ENCODE measurements at places on chromosomes 1 and 21.

- peak; percentile 37 for DNase-seq
These were observed 8.1 kb upstream of the C1orf216 start for GRCh38 chr1:35726450-35727433.

DNA sequence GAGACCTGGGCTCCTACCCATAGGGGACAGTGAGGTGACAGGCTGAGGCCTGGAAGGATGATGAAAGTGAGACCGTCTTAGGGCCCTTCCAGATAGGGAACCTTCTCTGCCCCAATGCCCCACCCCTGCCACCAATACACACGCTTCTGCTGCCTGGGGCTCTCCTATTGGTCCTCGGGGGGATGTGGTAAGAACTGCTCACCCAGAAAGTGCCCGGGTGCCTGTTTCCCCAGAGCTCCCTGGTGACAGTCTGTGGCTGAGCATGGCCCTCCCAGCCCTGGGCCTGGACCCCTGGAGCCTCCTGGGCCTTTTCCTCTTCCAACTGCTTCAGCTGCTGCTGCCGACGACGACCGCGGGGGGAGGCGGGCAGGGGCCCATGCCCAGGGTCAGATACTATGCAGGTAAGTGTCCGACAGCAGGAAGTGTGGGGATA lies 948 bp downstream of the SEMA4A start:
- DNase-seq: no peak

DNA sequence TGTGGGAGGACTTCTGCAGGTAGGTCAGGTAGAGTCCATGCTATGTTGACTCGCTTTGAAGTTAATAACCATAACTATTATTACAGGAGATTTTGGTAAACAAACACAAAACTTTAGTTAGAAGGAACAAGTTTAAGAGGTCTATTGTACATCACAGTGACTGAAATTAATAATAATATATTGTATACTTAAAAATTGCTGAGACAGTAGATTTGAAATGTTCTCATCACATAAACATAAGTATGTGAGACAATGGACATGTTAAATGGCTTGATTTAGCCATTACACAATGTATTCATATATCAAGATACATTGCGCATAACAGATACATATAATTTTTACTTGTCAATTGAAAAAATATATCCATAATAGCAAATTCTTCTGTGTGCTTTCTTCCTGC lies 91.4 kb upstream of the CD53 start:
- no peak for DNase-seq

GRCh38 chr1:184806296-184806721 lies 51.7 kb upstream of the EDEM3 start:
- no peak for DNase-seq

DNA sequence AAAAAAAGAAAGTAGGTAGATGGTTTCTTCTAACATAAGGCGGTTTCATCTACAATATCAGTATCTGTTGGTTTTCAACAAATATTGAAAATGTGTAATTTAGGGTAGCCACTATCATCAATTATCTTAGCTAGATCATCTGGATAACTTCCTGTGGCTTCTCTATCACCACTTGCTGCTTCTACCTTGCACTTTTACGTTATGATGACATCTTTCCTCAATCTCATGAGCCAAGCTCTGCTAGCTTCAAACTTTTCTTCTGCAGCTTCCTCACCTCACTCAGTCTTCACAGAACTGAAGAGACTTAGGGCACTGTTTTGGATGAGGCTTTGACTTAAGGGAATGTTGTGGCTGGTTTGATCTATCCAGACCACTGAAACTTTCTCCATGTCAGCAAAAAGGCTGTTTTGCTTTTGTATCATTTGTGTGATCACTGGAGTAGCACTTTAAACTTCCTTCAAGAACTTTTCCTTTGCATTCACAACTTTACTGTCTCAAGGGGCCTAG lies 144.9 kb upstream of the HP1BP3 start:
- no peak for DNase-seq

- DNase-seq: no peak
These were observed 83.9 kb upstream of the NBPF4 start for GRCh38 chr1:108327534-108328466.

DNA sequence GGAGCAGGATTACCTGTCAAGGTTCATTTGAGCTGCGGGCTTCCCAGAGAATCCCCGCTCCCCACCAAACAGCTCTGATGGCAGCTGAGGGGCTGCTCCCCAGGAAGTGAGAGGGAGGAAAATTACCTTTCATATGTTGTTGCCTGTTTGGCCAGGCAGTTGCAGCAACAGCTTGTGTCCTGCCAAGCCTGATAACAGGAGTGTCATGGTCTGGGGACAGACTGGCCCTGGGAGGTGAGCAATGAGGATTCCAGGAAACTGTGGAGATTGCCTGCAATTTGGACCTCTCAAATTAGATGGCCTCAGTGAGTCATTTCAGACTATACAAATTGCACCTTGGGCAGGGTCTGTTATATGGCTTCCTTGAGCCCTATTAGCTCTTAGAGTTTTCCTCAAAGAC lies 189.3 kb downstream of the PTPRU start:
- no peak for DNase-seq

GRCh38 chr1:40818264-40818961 lies 34.8 kb downstream of the KCNQ4 start:
- peak; percentile 76 for DNase-seq

- DNase-seq: no peak
These were observed at the start of gene SERINC2 for GRCh38 chr1:31412732-31413404. Gene SERINC2 (plus strand): TSS chr1:31413213. CDS start chr1:31413266, 53 bp downstream.

GRCh38 chr21:34333121-34333739 lies 30.6 kb upstream of the KCNE2 start:
- DNase-seq: no peak

DNA sequence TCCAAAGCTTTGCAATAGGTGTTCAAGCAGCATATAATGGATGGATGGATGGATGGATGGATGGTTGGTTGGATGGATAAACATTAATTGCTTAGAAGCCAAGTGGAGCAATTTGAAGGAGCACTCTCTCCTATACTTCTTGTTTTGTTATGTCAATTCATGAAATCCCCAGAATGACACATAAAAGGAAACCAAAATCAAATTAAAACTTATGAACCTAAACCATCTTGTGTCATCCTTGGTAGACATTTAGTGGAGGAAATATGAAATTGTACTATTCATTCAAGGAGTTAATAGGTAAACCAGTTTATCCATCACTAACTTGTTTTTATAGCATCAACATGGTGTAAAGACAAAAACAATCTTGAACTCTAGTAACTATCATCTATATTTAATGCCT lies 122.5 kb downstream of the NR5A2 start:
- no peak for DNase-seq
